ENCODE measurements at places on chromosomes 2 and 18.

GRCh38 chr2:10883066-10883465, 28.7 kb upstream of the KCNF1 start:
- no peak for DNase-seq

- DNase-seq: no peak
Measured at GRCh38 chr2:52135235-52135634, 1103.3 kb upstream of the NRXN1 start.

- DNase-seq: no peak
Measured at GRCh38 chr2:116160657-116161056, 1653.8 kb upstream of the DDX18 start.

DNA sequence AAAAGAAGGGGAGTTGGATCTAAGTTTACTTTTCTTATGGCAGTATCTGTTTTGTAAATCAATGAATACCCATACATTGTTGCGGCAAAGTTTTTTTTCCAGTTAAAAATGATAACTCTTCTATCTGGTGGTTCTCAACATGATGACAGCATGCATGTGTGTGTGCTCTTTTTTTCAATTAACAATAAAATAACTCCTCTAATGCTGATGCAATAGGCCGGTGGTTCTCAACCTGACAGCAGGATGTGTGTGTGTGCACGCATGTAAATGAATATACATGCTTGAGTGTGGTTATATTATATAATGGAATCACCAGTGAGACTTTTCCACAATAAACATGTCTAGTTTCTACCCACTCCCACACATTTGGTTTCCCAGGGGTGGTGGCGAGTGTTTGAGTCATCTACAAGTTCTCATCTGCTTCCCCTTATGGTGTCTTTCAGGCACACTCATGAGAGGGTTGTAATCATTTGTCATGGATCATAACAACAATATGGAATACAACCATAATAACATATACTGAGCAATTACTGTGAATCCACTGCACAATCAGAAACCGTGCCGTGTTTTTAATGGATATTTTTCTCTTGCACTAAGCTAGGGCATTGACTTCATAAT, 31.2 kb downstream of the PARD3B start:
- DNase-seq: no peak

DNA sequence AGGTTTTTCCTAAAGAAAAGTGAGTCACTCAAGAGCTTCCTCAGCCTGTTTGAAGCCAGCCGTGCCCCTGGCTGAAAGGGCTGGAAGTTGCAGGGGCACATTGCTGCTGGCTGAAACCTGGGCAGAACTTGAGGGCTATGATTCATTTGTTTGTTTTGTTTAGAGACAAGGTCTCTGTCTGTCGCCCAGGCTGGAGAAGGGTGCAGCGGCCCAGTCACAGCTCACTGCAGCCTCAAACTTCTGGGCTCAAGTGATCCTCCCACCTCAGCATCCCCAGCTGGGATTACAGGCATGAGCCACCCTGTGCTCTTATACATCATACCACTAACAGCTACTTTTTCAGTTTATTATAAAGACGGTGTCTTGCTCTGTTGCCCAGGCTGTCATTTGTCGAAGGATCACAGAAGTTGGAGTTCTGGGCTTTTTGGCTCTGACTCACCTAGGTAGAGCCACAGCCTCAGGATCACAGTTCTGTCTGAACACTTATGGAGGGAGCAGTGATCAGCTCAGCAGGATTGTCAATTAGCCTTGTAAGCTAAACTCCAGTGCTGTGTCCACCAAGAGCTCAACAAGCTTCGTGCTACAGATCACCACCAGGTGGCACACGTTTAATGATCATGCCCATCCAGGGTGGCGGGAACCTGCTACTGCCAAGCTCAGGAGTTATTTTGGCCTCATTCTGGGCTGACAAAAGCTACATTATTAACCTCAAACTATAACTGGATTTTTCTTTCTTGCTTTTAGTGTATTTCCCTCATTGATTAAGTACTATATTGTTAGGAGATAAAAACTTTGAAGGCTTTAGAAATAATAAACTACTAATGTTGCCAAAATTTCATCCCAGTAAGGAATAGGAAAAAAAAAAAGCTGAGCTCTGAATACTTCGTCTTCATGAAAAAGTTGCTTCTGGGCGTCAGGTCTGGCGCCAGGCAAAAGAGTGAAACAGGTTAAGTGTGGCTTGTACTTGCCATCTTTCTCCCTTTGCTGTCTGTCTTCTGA, 57.9 kb downstream of the ARHGEF33 start:
- peak; percentile 49 for DNase-seq

- DNase-seq: no peak
Measured at GRCh38 chr2:232541961-232542714, 2.6 kb downstream of the CHRNG start.

GRCh38 chr2:119326938-119327337, 39.7 kb downstream of the C2orf76 start:
- no peak for DNase-seq

DNA sequence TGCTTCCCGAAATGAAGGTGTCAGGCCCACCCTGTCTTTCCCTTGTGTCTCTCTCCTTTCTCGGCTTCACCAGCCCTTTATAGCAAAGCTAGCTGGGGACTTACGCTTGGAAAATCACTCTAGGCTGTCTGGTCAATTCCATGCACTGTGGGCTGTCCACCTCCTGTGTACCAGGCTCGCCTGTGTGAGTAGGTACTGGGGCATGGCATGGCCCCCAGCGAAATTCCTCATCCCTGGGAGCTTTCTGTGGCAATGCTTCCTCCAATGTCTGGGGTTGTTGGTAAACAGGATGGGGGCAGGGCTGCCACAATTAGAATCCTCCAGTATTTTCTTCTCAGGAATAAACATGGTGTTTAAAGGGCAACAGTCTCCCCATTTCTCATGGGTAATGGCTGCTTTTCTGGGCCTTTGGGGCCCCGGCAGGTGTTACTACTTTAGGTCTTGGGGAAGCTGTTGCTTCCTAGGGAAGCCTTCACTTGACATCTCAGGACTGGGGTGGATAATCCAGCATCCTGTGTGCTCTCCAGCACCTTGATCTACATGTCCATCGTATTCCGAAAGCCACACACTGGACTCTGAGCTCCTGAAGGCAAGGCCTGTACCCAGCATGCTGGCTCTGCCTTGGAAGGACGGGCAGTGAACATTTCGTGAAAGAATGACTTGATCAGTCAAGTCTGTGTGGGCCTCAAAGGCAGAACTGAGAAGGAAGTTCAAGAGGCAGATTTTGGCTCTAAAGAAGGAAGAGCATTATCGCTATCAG, 21.1 kb downstream of the RHOB start:
- DNase-seq: no peak

DNA sequence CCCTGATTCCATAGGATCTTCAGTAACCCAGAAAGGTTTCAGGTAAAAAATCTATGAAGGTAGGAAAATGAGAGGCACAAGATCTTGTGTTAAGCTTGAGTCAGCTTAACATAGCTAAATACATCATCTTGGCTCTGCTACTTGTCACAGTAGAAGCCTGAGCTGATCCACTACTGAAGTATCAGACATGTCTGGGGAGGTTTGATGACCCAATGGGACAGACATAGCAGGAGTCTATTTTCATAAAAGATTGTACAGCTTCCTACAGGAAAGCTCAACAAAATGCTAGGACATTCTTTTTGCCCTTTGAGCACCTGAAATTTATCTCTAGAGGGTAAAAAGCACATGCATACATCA, 84.3 kb upstream of the FSHR start:
- no peak for DNase-seq

DNA sequence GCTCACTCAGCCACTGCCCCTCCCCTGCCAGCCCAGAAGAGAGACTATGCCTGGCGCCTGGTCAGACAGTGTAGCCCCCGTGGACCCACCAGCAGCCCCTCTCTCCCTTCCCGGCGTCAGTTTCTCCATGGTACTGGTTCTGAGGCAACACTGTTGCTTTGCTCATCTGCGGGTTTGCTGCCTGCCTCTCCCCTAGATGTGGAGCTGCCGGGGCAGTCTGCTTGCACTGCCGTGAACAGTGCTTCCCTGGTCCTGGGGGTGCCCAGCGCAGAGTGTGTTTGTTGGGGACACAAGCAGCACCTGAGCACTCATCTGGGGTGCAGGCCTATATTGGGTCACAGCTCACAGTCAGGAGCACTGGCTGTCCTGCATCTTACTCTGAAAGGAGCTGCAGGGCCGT, 309.9 kb downstream of the NDUFA10 start:
- DNase-seq: no peak

GRCh38 chr18:66558773-66559172, 45.1 kb downstream of the CDH19 start:
- no peak for DNase-seq

DNA sequence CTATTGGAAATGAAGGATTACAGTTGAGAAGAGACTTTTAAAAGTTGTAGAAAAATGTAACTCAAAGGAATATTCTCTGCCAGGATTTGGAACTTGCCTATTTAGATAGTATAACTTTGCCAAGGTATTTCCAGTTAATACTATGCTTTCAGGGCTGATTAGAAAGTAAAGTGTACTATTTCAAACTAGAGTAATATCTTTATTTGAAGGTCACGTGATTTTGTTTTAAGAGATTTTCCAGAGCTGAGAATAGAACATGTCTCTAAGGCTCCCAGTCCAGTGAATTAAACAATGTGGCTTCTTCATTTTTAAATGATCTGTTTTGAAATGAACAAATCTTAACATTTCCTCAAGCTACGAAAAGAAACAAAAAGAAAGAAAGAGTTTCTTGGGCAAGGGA, 53.9 kb downstream of the CCDC148 start:
- no peak for DNase-seq

GRCh38 chr18:8800445-8800844, 95.1 kb downstream of the MTCL1 start:
- no peak for DNase-seq

GRCh38 chr2:119207447-119207846, 16.2 kb upstream of the STEAP3 start:
- no peak for DNase-seq

DNA sequence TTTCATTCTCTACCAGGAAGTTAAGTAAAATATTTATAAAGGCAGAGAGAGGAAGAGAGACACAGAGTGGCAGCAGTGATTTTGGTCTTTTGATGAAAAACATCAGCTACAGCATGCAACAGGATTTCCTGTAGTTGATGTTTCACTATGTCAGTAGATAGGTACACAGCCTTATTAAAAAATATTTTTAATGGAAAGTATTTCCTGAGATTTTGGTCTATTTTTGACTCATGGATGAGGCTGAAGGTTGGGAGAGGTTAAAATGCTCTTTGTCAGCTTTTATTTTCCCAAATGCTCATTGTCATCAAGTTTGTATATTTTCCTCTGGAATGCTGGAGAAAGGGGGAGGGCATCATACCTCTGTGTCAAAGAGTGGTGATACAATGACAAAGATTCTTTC, 1112.5 kb downstream of the CBLN2 start:
- no peak for DNase-seq

- no peak for DNase-seq
Measured at GRCh38 chr18:60664736-60665135, 292.2 kb upstream of the MC4R start.

- DNase-seq: no peak
Measured at GRCh38 chr18:35144698-35145097, 96.1 kb upstream of the ZNF397 start.

- no peak for DNase-seq
Measured at GRCh38 chr2:196183172-196183473, 11.7 kb upstream of the STK17B start.

DNA sequence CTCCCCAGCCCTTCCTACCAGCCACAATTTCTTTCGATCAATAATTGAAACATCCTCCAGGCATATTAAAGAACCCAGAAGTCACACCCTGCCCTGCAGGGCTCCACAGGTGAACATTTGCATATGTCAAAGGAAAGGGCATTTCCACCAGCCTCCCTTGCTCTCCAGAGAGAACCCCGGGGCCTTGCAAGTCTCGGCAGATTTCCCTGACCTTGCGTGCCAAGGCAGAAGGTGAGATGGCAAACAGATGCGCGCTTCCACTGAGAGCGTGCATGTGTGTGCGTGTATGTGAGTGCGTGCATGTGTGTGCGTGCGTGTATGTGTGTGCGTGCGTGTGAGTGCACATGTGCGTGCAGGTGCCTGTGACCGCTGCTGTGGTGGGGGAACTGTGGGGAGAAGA, 120.3 kb downstream of the INO80D start:
- no peak for DNase-seq

DNA sequence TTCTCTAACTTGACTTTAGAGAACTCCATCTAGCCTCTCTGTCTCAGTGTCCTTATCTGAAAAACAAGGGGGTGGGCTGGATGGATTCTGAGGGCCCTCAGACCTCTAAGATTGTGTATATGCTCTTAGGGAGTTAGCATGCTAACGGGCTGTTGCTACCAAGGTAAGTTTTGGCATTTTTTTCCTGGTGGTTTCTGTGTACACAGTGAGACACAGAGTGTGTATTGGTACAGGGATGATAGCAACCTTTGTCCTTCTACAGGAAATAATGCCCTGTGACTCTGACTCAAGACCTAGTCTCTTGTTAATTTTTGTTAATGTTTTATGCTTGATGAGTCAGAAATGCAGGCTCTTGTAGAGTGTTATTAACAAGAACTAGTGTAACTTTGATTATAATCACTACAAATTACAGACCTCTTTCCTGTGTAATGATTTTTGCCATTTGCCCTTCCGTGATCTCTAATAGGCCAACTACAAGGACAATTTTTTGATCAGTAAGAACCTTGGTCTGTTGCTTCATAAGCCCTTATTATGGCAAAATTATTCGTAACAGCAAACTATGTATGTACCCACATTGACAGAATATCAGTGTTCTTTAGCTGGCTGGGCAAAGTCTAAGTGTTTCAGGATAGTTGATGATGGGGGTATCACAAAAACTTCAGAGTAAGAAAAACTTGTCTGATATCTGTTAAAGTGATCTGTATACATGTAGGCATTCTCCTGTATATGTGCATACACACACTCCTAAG, 89.7 kb downstream of the SPTBN1 start:
- DNase-seq: no peak

DNA sequence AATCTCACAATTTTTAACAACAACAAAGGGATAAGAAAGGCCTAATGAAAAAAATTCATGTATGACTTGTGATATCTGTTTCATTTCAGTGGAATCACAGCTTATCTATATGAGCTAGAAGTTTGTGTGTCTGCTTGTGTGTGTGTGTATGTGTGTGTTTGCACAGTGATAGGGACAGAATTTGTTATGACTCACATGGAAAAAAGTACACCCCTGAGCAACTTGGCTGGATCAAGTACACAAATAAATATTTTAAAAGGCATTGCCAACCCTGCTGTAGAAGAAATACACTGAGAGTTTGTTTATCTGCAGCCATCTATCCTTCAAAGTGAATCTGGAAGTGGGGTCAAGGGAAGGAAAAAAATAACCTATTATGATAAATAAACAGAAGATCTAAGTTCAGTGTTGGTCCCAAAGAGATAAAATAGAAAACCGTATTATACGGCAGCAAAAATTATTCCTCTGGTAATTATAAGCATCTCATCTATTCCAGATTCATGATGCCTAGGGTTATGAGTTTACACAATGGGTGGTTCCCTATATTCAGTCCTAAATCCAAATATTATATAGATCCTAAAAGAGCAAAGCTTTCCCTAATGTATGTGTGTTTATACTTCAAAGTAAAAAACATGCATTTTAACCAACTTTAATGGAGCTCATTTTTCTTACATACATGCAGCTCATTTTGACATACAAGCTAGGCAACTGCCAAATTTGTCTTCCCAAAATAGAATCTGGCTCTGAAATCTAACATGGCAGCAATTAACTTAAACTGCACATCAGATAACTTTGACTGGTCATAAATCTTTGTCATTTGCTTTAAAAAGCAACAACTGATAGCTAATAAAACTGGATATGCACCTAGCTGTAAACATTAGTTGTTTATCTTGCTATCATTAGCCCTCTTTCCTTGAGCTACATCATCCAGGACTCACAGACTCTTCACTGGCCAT, 420.6 kb downstream of the IRS1 start:
- DNase-seq: no peak

GRCh38 chr2:120771111-120771780, 35.6 kb downstream of the GLI2 start:
- DNase-seq: no peak

- no peak for DNase-seq
Measured at GRCh38 chr2:165567273-165567672, 97.8 kb downstream of the CSRNP3 start.

Data from naive thymus-derived CD8-positive, alpha-beta T cell (primary cell).